Activated naive CD8-positive, alpha-beta T cell treated with anti-CD3 and anti-CD28 coated beads for 36 hours (primary cell): ENCODE measurements at places on chromosomes 1 and 21. TPM values are rescaled to one million over a fixed set of nuclear protein-coding genes. Genes with fewer than 3 reads are reported as not detected.

- H3K36me3 ChIP-seq: peaks cover 3% of the 10 kb centered on the region
- peaks cover 9% of the 10 kb centered on the region for H3K4me1 ChIP-seq
- no peak overlapping the region for H3K27ac ChIP-seq
- H3K4me3 ChIP-seq: no peak overlapping the region
- no peak for DNase-seq
Observed at GRCh38 chr1:59410457-59410856, 113.6 kb downstream of the FGGY start.

DNA sequence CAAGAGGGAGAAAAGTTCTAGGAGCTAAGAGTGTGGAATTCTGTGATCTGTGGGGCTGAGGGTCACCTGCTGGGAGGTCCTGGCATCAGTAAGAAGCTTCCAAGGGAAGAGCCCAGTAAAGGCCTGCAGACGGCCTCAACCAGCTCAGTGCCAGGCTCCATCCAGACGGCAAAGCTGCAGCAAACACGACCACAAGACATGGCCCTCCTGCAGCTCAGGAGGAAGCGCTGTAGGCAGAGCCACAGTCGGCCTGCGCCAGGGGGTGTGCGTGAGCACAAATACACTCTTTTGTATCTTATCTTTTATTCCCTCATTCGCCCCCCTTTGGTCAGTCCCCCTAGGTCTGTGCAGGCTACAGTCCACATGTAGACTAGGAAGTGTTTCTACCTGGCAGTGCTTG is 13.4 kb downstream of the C1orf174 start:
- no peak for DNase-seq
- no peak overlapping the region for H3K4me3 ChIP-seq
- H3K27ac ChIP-seq: peak overlapping the region; percentile 14
- peaks cover 21% of the 10 kb centered on the region for H3K4me1 ChIP-seq
- H3K36me3 ChIP-seq: peaks cover 35% of the 10 kb centered on the region

GRCh38 chr1:158999316-159000069 is 10.2 kb upstream of the IFI16 start:
- no peak overlapping the region for H3K4me3 ChIP-seq
- H3K27ac ChIP-seq: no peak overlapping the region
- H3K4me1 ChIP-seq: peaks cover 12% of the 10 kb centered on the region
- no peaks in the 10 kb centered on the region for H3K27me3 ChIP-seq
- no peak for DNase-seq
- H3K36me3 ChIP-seq: peaks cover 3% of the 10 kb centered on the region

DNA sequence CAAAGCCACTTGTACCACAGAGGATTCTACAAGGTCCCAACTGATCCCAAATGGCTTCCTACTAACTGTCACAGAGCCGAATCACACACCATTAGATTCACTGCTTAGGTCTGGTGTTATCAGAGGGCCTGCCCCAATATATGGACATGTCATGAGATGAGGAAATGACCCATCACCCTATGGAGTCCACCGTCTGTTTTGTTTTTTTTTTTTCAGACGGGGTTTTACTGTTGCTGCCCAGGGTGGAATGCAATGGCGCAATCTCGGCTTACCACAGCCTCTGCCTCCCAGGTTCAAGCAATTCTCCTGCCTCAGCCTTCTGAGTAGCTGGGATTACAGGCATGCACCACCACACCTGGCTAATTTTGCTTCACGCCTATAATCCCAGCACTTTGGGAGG is 83.8 kb upstream of the ETS2 start:
- H3K36me3 ChIP-seq: peaks cover 1% of the 10 kb centered on the region

DNA sequence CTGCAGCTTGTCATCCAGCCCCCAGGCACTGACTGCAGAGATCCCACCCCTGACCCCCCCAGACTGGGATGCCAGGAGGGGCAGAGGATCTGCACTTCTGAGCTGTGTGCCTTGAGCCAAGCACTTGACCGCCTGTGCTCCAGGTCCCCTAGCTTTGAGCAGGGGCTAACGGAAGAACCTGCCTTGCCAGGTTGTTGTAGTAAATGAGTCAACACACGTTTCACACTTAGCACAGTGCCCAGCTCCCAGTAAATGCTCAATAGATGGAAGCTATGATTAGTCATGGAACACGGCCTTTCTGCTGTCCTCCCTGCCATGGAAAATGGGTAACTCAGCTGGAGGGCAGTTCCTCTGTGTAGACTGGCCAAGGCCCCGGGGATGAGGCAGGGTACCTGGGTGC is 24.1 kb downstream of the IFFO2 start:
- peaks cover 73% of the 10 kb centered on the region for H3K4me1 ChIP-seq
- no peaks in the 10 kb centered on the region for H3K27me3 ChIP-seq
- no peak overlapping the region for H3K4me3 ChIP-seq
- no peaks in the 10 kb centered on the region for H3K36me3 ChIP-seq

GRCh38 chr1:211547710-211548109 is 31.3 kb downstream of the SLC30A1 start:
- H3K27ac ChIP-seq: no peak overlapping the region
- H3K4me3 ChIP-seq: no peak overlapping the region
- no peaks in the 10 kb centered on the region for H3K36me3 ChIP-seq
- no peak for DNase-seq
- no peaks in the 10 kb centered on the region for H3K4me1 ChIP-seq
- peaks cover 4% of the 10 kb centered on the region for H3K27me3 ChIP-seq

DNA sequence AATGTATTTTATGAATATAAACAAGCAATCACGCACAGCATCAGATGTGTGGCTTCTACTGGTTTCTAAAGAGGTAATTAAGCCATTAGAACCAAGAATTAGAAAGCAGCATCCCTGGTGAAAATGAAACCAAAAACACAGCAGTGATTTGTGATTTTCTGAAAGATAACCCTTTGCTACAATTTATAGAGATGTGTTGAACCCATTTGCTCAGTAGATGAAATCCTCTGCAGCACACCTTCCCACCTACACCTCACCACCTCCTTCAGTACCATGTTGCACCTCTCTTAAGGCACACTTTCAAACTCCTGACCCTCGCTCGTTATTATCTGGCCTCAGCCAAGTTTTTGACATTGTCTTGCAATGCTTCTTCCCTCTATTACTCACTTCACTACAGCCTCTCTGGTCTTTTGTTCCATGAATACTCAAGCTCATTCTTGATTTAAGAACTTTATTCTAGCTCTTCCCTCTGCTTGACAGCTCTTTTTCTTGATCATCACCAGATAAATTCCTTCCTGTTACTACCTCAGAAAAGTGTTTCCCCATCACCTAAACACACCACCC is 38.6 kb downstream of the NSL1 start:
- no peaks in the 10 kb centered on the region for H3K27me3 ChIP-seq
- no peak for DNase-seq
- peaks cover 6% of the 10 kb centered on the region for H3K36me3 ChIP-seq

DNA sequence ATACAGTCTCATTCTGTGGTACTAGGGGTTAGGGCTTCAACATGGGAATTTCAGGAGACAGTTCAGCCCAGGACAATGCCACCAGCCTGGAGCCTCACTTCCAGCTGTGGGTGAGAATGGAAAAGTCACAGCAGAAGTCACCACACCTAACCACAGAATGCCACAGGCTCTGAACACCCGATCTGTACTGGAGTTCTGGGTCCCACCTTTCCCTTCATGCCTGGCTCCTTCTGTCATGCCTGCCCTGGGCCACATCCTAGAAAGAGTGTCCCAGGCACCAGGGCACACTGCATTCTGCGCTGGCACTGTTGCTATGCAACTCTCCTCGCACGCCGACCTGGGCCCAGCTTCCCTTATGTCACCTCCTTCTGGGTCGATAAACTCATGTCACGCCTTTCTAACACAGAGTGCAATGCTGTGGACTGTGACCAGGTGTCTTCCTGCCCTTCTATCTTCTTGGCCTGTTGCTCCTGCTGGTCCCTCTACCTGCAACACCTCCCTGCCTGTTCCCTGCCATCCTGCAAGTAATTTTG is 21.2 kb downstream of the RCSD1 start:
- peak overlapping the region; percentile 75 for H3K27ac ChIP-seq
- peaks cover 32% of the 10 kb centered on the region for H3K36me3 ChIP-seq
- peak overlapping the region; percentile 16 for H3K4me3 ChIP-seq
- H3K4me1 ChIP-seq: peaks cover 73% of the 10 kb centered on the region
- H3K27me3 ChIP-seq: no peaks in the 10 kb centered on the region
- DNase-seq: no peak

DNA sequence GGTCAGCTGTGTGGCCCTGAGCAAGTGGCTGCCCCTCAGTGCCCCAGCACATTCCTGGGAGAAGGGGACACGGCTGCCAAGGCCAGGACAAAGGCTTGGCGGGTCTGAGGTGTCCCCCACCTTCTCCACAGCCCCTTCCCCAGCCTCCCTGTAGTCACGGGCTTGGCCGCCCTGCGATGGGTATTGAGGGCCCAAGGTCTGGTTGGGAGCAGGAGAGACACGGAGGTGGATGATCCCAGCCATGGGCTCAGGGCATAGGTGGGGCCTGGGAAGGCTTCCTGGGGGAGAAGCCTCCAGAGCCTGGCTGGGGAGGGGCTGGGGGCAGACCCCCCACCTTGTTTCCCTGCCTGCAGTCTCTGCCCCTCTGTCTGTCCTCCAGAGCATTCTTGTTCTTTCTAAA is 27.0 kb downstream of the TTC39A start:
- H3K4me1 ChIP-seq: peaks cover 21% of the 10 kb centered on the region
- no peaks in the 10 kb centered on the region for H3K27me3 ChIP-seq
- H3K36me3 ChIP-seq: no peaks in the 10 kb centered on the region
- H3K27ac ChIP-seq: no peak overlapping the region
- no peak for DNase-seq

GRCh38 chr1:38680801-38681510 is 178.6 kb downstream of the RRAGC start:
- no peaks in the 10 kb centered on the region for H3K4me1 ChIP-seq
- H3K27me3 ChIP-seq: peaks cover 4% of the 10 kb centered on the region
- DNase-seq: no peak
- H3K4me3 ChIP-seq: no peak overlapping the region
- no peak overlapping the region for H3K27ac ChIP-seq

GRCh38 chr1:200962631-200963030 is 60.9 kb downstream of the KIF21B start:
- H3K27me3 ChIP-seq: no peaks in the 10 kb centered on the region
- no peaks in the 10 kb centered on the region for H3K36me3 ChIP-seq
- H3K4me1 ChIP-seq: no peaks in the 10 kb centered on the region
- H3K27ac ChIP-seq: no peak overlapping the region
- no peak for DNase-seq
- H3K4me3 ChIP-seq: no peak overlapping the region

GRCh38 chr1:167791281-167792187 is 69.8 kb downstream of the MPZL1 start:
- DNase-seq: no peak
- H3K27me3 ChIP-seq: no peaks in the 10 kb centered on the region
- H3K36me3 ChIP-seq: peaks cover 4% of the 10 kb centered on the region
- no peak overlapping the region for H3K27ac ChIP-seq

- peaks cover 3% of the 10 kb centered on the region for H3K4me1 ChIP-seq
- H3K4me3 ChIP-seq: no peak overlapping the region
- DNase-seq: peak; percentile 31
- H3K36me3 ChIP-seq: no peaks in the 10 kb centered on the region
- H3K27me3 ChIP-seq: peaks cover 3% of the 10 kb centered on the region
- H3K27ac ChIP-seq: no peak overlapping the region
Observed at GRCh38 chr21:39518055-39518846, 66.5 kb downstream of the SH3BGR start.

GRCh38 chr1:222784916-222785315 is 29.9 kb upstream of the DISP1 start:
- peaks cover 21% of the 10 kb centered on the region for H3K27me3 ChIP-seq
- H3K36me3 ChIP-seq: no peaks in the 10 kb centered on the region
- H3K4me1 ChIP-seq: peaks cover 4% of the 10 kb centered on the region
- no peak overlapping the region for H3K4me3 ChIP-seq
- no peak for DNase-seq
- H3K27ac ChIP-seq: no peak overlapping the region

GRCh38 chr1:8343464-8344001 is 25.6 kb downstream of the SLC45A1 start:
- no peak overlapping the region for H3K27ac ChIP-seq
- no peaks in the 10 kb centered on the region for H3K4me1 ChIP-seq
- no peak overlapping the region for H3K4me3 ChIP-seq
- no peak for DNase-seq
- no peaks in the 10 kb centered on the region for H3K36me3 ChIP-seq

DNA sequence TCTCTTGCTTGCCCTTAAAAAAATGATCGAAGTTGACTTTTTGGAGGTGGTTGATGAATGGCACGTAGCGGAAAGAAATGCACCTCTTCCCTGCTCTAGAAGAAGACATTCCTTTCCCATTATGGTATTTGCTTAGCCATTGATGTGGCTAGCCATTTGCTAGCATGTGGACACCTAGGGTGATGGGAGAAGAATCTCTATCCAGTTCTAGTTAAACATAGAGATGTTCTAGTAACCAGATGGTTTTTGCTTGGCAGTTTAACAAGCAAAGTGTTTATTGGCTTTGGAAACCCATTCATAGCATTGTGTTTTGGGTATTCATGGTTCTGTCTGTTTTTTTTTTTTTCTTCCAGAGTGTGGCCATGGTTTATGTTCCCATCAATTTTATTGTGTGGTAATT is 78.9 kb downstream of the KCNJ6 start:
- no peaks in the 10 kb centered on the region for H3K4me1 ChIP-seq
- peaks cover 5% of the 10 kb centered on the region for H3K27me3 ChIP-seq
- no peaks in the 10 kb centered on the region for H3K36me3 ChIP-seq
- no peak overlapping the region for H3K27ac ChIP-seq
- no peak for DNase-seq
- H3K4me3 ChIP-seq: no peak overlapping the region

GRCh38 chr1:236455243-236455642 is 61.2 kb downstream of the EDARADD start:
- H3K27me3 ChIP-seq: peaks cover 13% of the 10 kb centered on the region
- no peak for DNase-seq
- H3K36me3 ChIP-seq: no peaks in the 10 kb centered on the region
- peaks cover 6% of the 10 kb centered on the region for H3K4me1 ChIP-seq
- H3K4me3 ChIP-seq: no peak overlapping the region

- H3K27me3 ChIP-seq: peaks cover 5% of the 10 kb centered on the region
- H3K36me3 ChIP-seq: no peaks in the 10 kb centered on the region
- no peaks in the 10 kb centered on the region for H3K4me1 ChIP-seq
- H3K4me3 ChIP-seq: no peak overlapping the region
- no peak overlapping the region for H3K27ac ChIP-seq
- no peak for DNase-seq
Observed at GRCh38 chr1:171037626-171038025, 53.1 kb upstream of the FMO3 start.

Gene AZIN2
- 1.8 TPM for total RNA-seq

Gene SLC44A3
- total RNA-seq: not detected

Gene CRYAA
- not detected for total RNA-seq

Gene MR1
- total RNA-seq: 14.5 TPM

Gene PRPF38B
- 66.8 TPM for total RNA-seq

Gene IL20
- total RNA-seq: not detected

Gene RUNX3
- 144 TPM for total RNA-seq

Gene URB2
- 30.1 TPM for total RNA-seq

Gene FCGR1A
- total RNA-seq: not detected

Gene CDC42BPA
- total RNA-seq: 2.7 TPM

Gene MCOLN2
- 20.4 TPM for total RNA-seq

Gene KIAA1614
- total RNA-seq: 0.08 TPM

Gene TMEM54
- total RNA-seq: 1.4 TPM

Gene PEA15
- total RNA-seq: 51.7 TPM

Gene TEDDM1
- not detected for total RNA-seq

Gene ERO1B
- 2.8 TPM for total RNA-seq
